CD4-positive, alpha-beta T cell treated with Interleukin-4 for 4 hours (primary cell): ENCODE measurements at places on chromosomes 1 and 21.

DNA sequence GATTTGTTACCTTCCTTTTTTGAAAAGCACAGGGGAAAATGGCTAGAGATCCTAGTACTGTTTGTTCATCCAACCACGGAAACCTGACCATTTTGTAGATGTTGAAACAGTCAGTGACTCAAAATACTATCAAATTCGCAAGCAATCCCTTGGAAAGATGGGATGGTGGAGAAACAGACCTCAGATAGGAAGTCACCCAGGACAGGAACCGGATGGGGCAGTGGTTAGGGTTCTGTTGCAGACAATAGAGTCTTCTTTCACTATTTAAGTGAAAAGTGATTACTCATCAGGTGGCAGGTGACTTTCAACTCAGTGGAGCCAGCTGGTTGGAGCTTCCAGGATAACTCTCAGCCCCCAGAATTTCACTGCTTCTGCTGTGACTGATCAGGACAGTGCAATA lies 17.0 kb downstream of the LHX4 start:
- DNase-seq = no peak

GRCh38 chr1:214551436-214552173 lies at the start of gene PTPN14:
PTPN14 (minus strand) TSS chr1:214551602; CDS start chr1:214464803, 86,799 bp downstream.
- DNase-seq = no peak

DNA sequence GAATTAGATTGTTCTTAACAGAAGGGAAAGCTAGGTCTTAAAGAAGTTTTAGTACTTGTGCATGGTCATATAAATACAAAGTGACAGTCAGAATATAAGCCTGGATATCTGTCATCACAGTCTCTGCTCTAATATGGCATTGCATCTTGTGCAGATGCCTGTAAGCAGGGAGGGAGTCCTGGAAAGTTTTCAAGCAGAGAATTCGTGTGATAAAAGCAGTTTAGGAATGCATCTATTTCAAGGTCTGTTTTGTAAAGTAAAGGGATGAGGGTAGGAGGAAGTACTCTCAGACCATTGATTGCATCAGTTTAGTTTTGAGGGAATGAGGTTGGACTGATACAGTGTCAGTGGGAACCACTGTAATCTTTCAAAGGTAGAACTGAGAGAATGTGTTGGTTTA lies 30.6 kb downstream of the IARS2 start:
- DNase-seq = no peak

- DNase-seq = no peak
Observed at GRCh38 chr21:43302062-43302700, 124.8 kb downstream of the SIK1 start.

DNA sequence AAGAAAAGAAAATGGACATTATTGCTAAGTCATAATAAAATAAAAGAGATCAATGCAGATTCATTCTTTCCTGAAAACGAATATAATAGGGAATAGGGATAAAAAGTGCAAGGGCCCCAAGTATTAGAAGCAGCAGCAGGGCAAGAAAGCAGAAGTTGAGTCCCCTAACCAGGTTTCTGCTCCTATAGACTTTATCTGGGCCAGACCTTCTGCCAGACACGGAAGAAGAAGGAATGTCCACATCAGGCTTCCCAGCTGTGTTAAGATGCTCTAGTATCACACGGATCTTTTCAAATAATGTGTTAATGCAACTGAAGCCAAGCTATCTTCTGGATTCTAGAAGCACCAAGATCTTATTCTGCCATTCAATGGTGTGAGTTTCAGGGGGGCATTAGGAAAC lies 26.9 kb downstream of the CD244 start:
- no peak for DNase-seq

DNA sequence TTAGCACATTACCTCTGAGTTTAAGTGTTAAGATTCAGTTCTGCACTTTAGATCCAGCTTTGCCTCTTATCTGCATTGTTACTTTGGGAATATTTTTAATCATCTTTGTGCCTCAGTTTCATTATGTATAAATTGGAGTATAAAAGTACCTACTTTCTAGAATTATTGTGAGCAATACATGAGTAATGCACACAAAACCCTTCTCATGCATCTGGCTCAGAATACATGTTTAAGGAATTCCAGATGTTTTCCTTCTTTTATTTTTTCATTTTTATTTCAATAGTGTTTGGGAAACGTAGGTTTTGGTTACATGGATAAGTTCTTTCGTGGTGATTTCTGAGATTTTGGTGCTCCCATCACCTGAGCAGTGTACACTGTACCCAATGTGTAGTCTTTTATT lies 14.2 kb downstream of the C8A start:
- DNase-seq = no peak
